ENCODE measurements at places on chromosomes 2 and 18. TPM values are rescaled to one million over a fixed set of nuclear protein-coding genes. Genes with fewer than 3 reads are reported as not detected.

Gene GAREM2
- total RNA-seq = 2.9 TPM

Gene ANTXR1
- 0.79 TPM for total RNA-seq

GRCh38 chr2:196696423-196697079 lies 57.0 kb downstream of the CCDC150 start:
- no peaks in the 10 kb centered on the region for H3K27me3 ChIP-seq
- H3K4me3 ChIP-seq = no peak overlapping the region

GRCh38 chr2:189363559-189363958 lies 77.7 kb upstream of the WDR75 start:
- no peaks in the 10 kb centered on the region for H3K4me1 ChIP-seq
- no peaks in the 10 kb centered on the region for H3K36me3 ChIP-seq
- H3K27ac ChIP-seq = no peak overlapping the region
- no peak overlapping the region for H3K4me3 ChIP-seq

All from T-cell (primary cell).